Muscle of leg (tissue), 16 donors: ENCODE measurements at places on chromosomes 6 and 20. TPM values are rescaled to one million over a fixed set of nuclear protein-coding genes. Genes with fewer than 3 reads are reported as not detected.

DNA sequence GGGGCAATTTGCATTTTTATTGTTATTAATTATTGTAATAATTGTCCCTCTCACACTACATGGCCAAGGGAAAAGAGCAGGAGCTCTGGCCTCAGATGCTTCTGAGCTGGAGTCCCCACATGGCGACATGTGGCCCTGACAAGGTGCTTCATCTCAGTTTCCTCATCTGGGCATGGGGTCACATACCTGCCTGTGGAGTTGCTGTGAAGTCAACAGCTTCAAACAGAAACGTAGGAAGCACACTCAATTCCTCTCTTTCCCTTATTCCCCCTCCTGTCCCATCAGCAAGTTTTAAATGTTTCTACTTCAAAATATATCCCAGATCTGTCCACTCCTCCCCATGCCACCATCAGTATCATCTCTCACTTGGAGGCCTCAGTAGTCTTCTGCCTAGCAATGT, 8.7 kb downstream of the CPNE5 start:
- DNase-seq = no peak

DNA sequence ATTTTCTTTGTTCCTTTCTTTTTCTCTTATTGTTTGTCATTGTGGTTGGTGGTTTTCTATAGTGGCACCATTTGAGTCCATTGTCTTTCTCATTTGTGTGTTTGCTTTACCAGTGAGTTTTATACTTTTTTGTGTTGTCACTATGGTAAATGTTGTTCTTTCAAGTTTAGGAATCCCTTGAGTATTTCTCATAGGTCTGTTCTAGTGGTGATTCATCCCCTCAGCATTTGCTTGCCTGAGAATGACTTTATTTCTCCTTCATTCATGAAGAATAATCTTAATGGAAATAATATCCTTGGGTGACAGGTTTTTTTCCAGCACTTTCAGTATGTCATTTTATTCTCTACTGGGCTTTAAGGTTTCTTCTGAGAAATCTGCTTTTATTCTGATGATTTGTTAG, 209.2 kb upstream of the ASCC3 start:
- no peak for DNase-seq

DNA sequence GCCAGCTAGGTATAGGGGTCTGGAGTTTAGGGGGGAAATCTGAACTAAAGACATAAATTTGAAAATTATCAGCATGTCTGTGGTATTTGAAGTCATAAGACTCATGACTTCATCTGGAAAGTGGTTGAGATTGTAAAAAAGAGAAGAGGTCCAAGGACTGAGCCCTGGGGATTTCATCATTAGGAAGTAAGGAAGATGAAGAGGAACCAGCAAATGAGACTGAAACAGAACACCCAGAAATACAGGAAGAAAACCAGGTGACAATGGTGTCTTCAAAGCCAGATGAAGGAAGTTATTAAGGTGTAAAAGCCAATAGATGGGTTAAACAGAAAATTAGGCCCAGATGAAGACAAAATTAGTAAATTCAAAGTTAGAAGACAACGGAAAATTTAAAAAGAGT, 49.1 kb upstream of the UBR2 start:
- DNase-seq = peak; percentile 38

DNA sequence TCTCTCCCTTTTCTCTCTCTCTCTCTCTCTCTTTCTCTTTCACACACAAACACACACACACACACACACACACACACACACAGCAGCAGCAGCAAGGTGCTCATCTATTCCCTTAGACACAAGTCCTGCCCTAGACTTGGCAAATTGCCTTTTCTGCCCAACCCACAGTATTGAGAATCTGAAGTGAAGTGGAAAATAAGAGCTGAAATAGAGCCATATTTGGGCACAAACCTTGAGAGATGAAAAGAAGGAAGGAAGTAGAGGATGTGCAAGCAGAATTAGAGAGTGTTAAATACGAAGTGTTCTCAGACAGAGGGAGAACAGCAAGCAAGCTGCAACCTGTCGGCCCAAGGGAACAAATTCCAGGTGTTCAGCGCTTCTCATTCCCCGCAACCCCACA, 557.5 kb upstream of the NOX3 start:
- DNase-seq = peak; percentile 29

R3HDML gene
- not detected for total RNA-seq

GNAS-AS1 gene
- total RNA-seq = 2.4 TPM

SNX5 gene
- 78.9 TPM for total RNA-seq

NNAT gene
- 372 TPM for total RNA-seq
